ENCODE measurements at places on chromosomes 5 and 9.

DNA sequence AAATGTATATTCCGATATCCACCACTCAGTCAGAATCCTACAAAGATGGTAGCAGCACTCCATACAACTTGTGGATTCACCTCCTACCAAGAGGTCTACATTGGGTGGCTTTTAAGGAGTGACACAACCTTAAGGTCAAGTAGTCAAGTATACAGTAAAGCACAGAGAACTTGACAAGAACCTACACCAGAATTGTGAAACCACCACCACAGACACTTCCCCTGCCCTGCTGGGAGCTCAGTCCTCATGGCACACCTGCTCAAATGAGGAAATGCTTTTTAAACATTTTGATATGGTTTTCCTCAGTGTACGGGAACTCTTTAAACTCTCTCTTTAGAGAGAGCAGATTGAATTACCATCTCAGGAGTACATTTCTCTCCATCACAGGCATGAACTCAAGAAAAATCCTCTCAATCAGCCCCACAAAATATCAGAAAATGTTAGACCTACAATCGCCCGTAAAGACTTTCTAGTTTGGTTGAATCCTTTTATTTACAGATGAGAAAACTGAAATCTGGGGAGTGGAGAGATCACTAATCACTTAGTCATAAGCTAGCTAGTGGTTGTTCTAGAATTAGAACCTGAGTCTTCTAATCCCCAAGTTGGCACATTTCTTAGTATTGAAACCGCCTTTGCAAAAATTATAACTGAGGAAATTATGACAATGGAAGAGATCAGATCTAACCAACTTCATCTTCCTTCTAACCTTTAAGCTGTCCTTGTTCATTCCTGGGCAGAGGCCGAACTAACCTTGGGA lies 38.5 kb upstream of the NR4A3 start:
- DNase-seq: no peak

DNA sequence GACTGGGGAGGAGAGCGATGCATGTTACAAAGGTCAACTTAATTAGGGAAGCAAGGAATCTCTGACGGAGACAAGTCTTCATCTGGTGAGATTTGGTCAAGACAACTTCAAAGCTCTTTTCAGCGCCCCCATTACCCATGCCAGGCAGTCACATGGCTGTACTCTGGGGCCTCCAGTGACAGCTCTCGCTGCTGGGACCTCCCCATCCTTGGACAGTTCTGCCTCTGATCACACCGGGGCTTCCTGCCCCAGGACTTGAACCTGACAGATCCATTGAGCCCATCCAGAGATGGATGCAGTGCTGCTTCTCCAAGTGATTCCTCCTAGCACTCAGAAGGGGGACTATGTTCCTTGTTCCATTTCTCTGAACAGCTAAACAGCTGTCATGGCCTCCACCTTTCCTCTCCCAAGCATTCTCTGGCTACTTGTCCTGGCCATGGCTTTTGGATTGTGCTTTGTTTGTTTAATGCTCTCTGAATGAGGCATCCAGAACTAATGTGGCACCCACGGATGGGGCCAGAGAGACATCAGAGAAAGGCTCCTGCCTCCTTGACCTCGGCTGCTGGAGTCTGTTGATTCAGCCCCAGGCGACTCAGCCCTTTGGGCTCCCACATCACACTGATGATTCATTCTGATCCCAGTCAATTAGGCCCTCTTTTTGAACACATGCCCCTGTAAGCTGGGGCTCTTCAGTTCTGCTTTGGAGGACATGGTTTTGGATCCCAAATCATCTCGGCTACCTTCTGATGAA lies 122.1 kb upstream of the ADAMTS16 start:
- no peak for DNase-seq

- DNase-seq: no peak
These were observed 16.6 kb downstream of the CDC42SE2 start for GRCh38 chr5:131280417-131280816.

DNA sequence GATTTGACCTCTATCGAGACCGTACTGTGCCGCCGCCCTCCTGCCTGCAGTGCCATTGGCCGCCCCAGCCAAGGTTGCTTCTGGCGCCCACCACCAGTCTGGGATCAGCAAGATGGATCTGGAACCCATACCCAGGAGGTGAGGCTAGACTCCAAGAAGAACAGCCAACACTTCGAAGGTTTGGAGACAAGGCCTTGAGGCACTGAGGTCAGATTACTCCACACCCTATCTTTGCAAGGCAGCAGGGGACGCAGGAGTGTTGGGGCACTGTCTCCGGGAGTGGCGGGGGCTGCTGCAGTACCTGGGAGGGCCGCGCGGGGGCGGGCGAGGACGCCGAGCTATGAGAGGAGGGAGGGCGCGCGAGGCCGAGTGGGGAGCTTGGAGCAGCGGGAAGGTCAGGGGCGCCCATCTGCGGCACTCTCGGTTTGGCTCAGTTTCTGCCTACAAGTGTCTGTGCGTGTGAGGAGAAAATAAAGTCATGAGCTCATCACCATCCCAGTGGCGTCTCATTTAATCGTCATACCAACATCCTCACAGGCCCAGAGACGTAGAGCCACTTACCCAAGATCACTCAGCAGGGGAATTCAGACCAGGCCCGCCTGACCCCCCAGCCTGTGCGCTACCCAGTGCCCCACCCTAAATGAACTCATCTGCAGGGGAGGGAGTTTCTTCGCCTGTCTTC lies 20.5 kb upstream of the PSD2 start:
- DNase-seq: peak; percentile 59

GRCh38 chr9:128523199-128523925 lies 18.8 kb downstream of the GLE1 start:
- DNase-seq: no peak

DNA sequence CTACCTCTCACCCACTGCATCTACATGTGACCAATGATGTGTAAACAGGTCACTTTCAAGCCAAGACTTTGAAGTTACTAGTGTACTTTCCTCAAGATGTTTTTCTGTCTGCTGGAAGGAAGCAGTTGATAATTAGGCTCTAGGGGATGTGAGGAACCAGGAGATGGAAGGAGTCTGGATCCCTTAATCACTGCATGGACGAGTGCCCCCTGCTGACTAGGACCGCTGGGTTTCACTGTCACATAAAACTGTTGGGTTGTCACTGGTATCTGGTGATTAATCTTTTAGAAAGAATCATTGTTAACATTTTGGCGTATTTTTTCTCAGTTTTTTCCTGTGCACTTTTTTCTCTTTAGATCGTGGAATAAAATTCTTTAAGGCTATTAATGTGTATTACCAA lies 79.5 kb downstream of the SREK1 start:
- no peak for DNase-seq

DNA sequence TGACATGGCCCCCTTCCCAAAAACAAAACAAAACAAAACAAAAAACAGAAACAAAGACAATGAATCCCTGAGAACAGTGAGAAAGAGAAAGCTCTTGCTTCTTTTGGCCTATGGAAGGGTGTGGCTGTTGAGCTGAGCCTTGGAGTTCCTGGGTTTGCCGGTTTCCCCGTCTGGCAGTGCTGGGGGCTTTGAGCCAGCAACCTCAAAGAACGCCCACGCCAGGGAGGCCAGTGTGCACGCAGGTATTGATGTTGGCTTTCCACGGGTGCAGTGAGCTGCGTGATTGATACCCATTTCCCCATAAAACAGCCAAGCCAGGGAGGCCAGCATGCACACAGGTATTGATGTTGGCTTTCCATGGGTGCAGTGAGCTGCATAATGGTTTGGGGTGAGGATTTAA lies 8.3 kb upstream of the LCN1 start:
- DNase-seq: no peak

DNA sequence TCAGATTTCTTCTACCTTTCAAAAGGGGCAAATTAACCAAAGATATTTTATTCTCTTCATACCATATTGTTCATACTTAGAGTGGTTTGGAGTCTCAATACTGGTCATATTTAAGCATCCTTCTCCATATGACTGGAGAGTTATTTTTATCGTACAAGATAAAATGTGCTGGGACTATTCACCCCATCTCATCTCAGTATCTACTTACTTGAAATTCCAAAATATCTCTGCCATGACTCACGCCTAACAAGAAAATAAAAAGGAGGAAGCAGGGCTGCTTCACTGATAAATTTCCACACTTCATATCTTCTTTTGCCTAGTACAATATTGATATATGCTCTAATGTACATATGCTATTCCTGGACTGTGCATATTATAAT lies 277.9 kb upstream of the CDH9 start:
- no peak for DNase-seq

DNA sequence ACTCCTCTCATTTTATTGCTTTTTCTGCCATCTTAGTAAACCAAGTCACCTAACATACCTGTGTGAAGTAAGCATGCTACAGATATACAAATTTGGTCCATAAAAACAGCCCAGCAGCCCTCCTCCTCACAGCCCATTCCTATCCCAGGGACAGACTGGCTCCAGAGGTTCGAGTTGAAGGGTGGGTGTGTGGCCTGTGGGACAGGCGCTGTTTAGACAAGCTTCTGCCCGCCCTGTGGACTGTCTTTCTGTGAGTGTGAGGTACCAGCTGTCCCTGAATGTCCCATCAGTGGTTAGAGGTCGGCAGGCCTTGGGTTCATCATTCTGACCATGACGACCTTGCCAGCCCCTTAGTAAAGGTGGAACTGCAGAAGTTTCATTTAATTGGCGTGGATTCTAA lies 82.0 kb downstream of the WNK2 start:
- DNase-seq: no peak

- DNase-seq: no peak
These were observed 828.1 kb upstream of the ZNF608 start for GRCh38 chr5:125574491-125575044.

- DNase-seq: no peak
These were observed 116.1 kb upstream of the TNC start for GRCh38 chr9:115234094-115234493.

- no peak for DNase-seq
These were observed 969 bp downstream of the CLK4 start for GRCh38 chr5:178625679-178626483.

- no peak for DNase-seq
These were observed 6.7 kb downstream of the INIP start for GRCh38 chr9:112711050-112711689.

DNA sequence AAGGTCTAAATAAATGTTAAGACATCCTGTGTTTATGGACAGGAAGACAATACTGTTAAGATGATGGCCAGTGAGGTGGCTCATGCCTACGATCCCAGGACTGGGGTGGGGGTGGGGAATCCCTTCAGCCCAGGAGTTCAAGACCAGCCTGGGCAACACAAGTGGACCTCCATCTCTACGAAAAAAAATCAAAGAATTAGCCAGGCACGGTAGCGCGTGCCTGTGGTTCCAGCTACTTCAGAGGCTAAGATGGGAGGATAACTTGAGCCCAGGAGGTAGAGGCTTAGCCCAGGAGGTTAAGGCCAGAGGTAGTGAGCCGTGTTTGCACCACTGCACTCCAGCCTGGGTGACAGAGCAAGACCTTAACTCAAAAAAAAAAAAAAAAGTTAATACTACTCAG lies 5.3 kb downstream of the ROR2 start:
- DNase-seq: no peak

- no peak for DNase-seq
These were observed 34.0 kb upstream of the GLRX start for GRCh38 chr5:95856501-95856981.

- no peak for DNase-seq
These were observed 1.1 kb downstream of the CFAP90 start for GRCh38 chr5:7849681-7850394.

GRCh38 chr5:170426149-170426767 lies 37.1 kb upstream of the KCNMB1 start:
- DNase-seq: no peak

DNA sequence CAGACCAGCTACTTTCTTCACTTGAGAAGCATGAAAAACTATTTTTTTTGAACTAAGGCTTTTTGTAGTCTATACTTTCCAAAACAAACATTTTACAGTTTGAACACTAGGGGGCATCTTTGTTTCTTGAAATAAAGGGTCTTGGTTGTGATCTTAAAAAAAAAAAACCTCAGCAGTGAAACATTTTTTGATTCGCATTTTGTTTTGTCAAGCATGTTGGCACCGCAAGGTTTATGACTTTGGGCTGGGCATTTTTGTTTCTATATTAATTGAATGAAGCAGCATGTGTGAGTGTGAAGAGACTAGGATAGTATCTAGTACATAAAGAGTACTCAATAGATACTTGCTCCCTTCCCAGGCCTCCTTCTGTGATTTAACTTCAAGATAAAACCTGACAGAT lies 31.6 kb upstream of the ACOT12 start:
- DNase-seq: no peak

DNA sequence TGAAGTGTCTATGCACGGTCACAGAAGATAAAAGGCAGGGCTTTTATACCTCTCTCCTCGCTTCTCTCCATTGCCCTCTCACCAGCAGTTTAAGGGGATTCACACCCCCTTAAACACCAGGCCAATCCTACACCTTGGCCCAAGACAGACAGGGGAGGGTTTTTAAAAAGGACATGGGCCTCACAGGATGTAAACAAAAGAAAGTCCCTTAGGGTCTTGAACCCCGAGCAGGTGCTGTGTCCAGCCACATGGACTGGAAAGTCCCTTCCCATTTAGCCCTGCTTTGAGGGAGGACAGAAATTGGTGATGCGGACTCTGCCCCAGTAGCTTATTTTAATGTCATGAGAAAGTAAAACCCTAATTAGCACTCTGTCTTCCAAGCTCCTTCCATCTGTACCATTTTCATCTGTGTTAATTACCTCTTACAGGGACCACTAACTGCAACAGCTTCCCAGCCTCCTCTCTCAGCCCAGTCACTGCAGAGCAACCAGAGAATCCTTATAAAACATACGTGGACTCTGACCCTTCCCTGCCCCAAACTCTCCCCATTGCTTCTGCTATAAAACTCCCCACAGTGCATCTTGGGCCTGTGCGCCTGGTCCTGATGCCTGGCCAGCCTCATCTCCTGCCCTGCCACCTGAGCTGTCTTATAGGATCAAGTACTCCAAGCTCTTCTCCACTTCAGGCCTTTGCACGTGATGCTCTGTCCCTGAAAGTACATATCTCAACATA lies 16.7 kb downstream of the WHRN start:
- no peak for DNase-seq
